Karpas-422 (cell line): ENCODE measurements at places on chromosomes 5 and 9. TPM values are rescaled to one million over a fixed set of nuclear protein-coding genes. Genes with fewer than 3 reads are reported as not detected.

ARAP3 gene
- total RNA-seq, result 0.07 TPM in 1 of 2 replicates, not detected in the other

- DNase-seq, result peak; percentile 82
These were observed 32.5 kb downstream of the TENT4A start for GRCh38 chr5:6745706-6746222.

DNA sequence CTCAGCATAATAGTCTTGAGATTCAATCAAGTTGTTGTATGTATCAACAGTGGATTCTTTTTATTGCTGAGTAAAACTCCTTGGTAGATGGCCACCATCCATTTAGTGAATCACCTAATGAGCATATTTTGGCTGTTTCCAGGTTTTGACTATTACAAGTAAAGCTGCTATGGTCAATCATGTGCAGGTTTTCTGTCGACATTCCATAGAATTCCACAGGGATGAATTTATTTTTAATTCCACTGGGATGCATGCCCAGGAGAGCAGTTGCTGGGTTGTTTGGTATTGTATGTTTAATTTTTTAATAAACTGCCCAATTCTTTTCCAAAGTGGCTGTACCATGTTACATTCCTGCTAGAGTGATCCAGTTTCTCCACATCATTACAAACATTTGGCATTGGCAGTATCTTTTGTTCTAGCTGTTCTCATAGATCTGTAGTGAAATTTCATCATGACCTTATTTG, 10.5 kb upstream of the S1PR3 start:
- DNase-seq, result no peak

DNA sequence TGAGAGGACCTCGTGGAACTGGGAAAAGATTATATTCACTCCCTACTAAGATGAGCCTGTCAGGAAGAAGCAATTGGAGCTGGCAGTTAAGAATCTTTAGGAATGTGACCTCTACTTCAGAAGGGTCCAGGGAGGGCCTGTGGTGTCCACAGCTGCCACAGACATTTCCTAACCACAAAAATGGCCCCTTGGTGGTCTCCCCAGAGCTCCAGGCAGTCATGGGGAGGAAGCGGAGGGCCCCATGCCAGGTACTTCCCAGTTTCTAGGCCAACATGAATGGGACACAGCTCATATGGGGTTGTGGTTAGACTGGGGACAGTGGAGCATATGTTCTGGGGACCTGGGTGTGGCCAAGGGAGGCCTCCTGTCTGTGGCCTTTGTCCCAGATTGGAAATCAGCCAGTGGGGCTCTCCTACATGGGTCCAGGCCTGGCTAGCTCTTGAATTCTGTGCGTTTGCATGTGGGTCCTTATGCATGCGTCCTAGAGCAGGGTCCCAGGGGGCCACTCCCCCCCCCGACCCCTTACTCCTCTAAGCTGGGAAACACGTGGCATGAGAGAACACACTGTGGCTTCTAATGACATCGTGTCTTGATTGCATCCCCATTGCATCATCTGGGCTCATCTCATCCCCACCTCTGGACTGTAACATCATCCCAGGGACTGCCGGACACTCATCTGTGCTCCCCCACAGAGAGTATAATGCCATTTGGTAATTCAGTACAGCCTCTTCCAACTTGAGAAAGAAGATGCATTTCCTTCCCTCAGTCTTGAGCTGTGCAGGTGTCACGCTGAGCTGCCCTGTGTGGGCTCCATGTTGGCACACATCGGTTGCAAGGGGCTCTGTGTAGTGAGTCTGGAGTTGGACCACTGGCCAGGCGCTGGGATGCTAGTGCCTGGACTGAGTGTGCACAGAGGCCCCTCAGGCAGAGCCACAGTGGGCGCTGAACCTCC, 31.3 kb downstream of the IRF1 start:
- DNase-seq, result no peak

- DNase-seq, result no peak
These were observed 47.1 kb downstream of the CDK5RAP2 start for GRCh38 chr9:120532891-120533290.

ST8SIA4 gene
- 17.1 and 20.4 TPM in 2 replicates for total RNA-seq

EDIL3 gene
- total RNA-seq, result not detected in 2 replicates

DNA sequence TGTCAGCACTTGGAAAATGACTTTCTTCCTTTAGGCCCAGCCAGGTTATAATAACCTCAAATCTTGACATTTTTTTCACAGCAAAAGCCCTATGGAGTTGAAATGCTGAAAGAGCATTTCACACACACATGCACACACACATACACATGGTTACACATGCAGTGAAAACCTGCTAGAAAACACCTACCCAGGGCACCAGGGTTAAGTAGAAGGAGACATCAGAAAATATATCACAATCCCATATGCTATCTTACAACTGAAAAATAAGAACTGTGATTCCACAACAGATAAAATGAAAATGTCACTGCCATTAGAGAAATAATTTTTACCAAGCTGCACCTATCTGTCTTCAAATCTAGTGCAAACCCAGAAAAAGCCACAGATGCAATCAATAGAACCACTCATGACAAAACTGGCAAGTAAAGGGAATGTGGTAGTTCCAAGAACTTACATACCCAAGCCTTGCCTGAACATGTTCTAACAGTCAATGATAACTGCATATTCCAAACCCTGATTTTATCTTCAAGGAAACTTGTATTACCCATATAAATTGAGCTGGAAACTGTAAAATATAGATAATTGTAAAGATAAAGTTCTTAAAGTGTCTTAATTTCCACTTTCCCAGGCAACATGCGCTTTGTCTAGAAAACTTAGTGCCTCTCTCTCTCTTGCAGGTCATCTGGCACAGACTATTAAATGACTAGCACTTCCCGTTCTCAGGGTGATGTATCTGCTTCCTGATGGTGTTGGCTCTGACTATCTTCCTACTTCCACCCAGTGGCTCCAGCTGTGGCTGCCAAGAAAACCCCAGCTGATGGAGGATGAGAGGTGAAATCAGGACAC, 250.2 kb upstream of the PTGER4 start:
- no peak for DNase-seq

GRCh38 chr5:42555010-42555409, 131.8 kb downstream of the GHR start:
- no peak for DNase-seq

EQTN gene
- total RNA-seq, result not detected in 2 replicates

IFNB1 gene
- total RNA-seq, result 0.51 TPM in 1 of 2 replicates, not detected in the other

DNA sequence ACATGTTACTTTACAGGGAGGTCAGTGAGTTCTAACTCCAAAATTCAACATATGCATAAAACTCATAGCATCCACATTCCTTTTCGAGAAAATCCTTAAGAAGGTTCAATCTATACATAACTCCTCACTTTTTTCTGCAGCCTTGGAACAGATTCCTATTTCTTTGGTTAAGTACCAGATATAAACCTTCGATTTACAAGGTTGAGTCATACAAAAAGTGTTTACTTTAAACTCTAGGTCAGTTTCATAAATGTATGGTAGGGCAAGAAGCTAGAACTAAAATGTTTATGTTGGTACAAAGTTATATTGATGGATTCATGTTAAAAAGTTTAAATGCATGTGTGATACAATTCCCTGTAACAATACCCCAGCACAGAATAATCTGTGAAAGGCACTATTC, 19.4 kb downstream of the CDKN2AIPNL start:
- DNase-seq, result no peak
